Left renal pelvis (tissue), 4 donors: ENCODE measurements at places on chromosomes 12 and 14. TPM values are rescaled to one million over a fixed set of nuclear protein-coding genes. Genes with fewer than 3 reads are reported as not detected.
A peak's percentile ranks its signal among the peaks of the same experiment; 100 is the strongest.

DNA sequence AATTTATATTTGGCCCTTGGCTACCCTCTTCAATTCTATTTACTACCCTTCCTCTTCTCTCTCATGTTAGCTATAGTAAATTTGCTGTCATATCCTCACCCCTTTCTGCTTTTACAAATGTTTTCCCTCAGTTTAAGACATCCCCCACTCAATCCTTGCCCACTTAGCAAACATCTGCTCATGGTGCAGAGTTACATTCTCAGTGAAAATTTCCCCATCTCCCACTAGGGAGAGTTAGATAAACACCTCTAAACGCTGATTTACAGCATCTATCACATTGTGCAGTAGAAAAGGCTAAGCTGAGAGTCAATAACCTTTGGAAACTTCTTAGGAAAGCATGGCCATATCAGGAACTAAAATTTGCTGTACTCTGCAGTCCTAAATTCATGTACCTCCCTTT is 69.0 kb downstream of the DENND5B start:
- peak; percentile 49 for DNase-seq

DNA sequence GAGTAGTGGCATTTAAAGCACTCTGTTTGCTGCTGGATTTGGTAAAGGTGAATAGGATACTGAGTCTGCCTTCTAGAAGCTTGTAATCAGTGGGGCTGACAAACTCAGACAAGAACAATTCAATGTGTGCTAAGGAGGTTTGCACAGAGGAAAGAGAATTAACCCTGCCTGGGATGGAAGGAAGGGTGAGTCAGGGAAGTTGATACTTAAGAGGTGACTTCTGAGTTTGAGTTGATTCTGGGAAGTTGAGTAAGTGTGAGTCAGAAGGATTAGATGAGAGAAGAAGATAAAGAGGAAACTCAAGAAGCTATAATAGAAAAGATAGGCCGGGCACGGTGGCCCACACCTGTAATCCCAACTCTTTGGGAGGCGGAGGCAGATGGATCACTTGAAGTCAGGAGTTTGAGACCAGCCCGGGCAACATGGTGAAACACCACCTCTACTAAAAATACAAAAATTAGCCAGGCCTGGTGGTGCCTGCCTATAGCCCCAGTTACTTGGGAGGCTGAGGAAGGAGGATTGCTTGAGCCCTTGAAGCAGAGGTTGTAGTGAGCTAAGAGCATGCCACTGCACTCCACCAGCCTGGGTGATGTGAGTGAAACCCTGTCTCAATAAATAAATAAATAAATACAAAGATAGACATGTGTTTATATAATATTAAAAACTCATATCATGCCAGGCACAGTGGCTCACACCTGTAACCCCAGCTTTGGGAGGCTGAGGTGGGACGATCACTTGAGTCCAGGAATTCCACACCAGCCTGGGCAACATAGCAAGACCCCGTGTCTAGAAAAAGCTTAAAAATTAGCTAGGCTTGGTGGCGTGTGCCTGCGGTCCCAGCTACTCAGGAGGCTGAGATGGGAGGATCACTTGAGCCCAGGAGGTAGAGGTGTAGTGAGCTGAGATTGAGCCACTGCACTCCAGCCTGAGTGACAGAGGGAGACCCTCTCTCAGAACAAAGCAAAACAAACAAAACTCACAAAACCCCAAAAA is 126.8 kb upstream of the CPM start:
- DNase-seq, result no peak

- no peak for DNase-seq
These were observed 93.7 kb upstream of the SFSWAP start for GRCh38 chr12:131617179-131617578.

- DNase-seq, result no peak
These were observed 10.3 kb upstream of the PGAM5 start for GRCh38 chr12:132700212-132700822.

MGP gene
- 422 TPM for polyA plus RNA-seq
